GDM1 (cell line): ENCODE measurements at places on chromosomes 3 and 15.

GRCh38 chr3:150000641-150001040, 29.9 kb upstream of the PFN2 start:
- DNase-seq = no peak

- DNase-seq = no peak
These were observed 101.0 kb upstream of the NMNAT3 start for GRCh38 chr3:139778682-139779233.

DNA sequence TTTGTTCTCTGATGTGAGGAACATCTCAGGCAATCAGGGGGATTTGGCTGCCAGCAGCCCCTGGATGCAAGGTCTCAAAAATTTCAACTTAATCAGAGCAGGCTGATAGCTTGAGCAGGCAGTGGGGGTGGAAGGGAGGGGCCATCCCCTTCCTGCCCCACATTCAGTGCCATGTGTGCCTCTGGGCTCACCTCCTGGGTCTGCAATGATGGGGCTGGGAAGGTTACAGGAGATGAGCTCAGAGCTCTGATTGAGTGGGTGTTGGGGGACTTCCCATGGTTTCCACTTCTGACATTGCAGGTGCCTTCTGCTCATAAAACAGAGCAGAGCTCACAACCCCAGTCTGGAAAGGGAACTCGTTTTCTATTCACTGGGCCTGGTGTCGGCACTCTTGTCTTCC, 37.0 kb downstream of the PARP16 start:
- DNase-seq = no peak

- DNase-seq = no peak
These were observed 11.8 kb upstream of the SEC13 start for GRCh38 chr3:10332481-10333348.

- no peak for DNase-seq
These were observed 6.5 kb downstream of the ARHGEF3 start for GRCh38 chr3:56795097-56795828.

DNA sequence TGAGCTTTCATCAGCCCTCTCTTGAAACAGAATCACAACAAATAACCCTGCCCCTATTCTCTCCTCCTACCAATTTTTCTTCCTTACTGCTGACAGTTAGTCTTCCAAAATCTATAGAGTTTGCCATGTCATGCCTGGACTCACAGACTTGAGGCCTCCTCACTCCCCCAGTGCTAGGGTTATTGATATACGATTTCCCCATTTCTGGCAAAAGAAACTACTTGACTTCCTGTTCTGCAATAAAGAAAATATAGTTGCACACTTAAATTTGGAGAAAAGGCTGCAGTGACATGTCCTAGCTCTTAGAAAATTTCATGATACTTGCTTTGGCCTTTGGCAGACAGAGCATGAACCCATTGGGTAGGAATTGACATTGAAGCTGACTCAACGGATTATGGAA, 75.9 kb downstream of the CYP19A1 start:
- no peak for DNase-seq

- DNase-seq = no peak
These were observed 202.3 kb downstream of the CADPS start for GRCh38 chr3:62672988-62673313.

GRCh38 chr3:100003609-100004503, 110.4 kb downstream of the FILIP1L start:
- DNase-seq = no peak

DNA sequence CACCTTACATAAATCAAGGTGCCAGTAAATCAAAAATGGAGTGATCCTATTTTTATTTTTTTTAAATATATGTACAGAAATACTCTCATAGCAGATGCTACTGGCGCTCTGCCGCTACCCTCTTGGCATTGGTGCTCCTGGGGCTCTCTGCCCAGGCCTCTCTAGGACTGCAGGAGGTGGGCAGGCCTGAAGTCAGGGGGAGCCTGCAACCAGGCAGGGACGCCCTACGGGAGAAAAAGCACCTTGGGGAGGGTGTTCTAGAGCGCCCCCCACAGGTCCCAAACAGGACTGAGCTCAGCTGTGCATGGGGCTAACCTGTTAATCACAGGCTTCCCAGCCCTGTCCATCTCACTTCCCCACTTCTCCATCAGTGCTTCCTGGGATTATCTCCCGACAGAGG, 192.5 kb downstream of the SHQ1 start:
- DNase-seq = no peak

DNA sequence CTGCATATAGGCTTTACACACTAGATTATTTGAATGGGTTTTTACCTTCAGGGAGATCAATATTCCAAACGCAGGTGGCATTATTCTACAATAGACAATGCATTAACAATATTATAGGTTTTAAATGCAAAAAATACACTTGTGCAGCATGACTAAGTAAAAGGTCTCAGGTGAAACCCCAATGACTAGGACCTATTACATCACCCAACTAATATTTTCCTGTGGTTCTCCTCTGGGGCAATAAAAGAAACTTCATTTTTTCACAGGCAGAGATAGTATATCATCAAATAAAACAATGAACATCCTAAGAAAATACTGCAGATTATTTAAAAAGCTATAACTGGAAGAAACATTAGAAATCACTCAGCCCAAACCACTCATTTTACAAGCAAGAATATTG, 375.3 kb downstream of the ROBO1 start:
- no peak for DNase-seq

- no peak for DNase-seq
These were observed 219.5 kb downstream of the PLCH1 start for GRCh38 chr3:155525324-155525833.

DNA sequence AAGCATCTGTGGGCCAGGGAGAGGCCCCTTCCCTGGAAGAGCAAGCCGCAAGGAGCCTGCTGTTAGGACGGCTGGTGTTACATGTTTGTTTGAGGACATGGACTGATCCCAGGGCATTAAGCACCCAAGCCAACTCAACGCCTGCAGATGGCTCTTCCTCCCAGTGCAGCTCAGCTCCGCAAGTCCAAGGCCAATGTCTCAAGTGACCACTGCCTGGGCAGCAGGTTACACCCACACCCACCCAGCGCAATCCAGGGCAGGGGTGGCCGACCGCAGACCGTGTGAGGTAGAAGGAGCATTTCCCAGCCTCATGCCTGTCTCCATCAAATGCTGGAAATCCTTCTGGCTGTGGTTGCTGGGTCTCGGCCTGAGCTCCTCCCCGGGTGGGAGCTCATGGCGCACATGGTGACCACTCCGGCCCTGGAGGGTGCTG, 14.5 kb downstream of the GP5 start:
- DNase-seq = no peak

- DNase-seq = no peak
These were observed 226.1 kb downstream of the TLE3 start for GRCh38 chr15:69871511-69872134.

GRCh38 chr3:32102289-32102688, 4.1 kb upstream of the GPD1L start:
- no peak for DNase-seq

DNA sequence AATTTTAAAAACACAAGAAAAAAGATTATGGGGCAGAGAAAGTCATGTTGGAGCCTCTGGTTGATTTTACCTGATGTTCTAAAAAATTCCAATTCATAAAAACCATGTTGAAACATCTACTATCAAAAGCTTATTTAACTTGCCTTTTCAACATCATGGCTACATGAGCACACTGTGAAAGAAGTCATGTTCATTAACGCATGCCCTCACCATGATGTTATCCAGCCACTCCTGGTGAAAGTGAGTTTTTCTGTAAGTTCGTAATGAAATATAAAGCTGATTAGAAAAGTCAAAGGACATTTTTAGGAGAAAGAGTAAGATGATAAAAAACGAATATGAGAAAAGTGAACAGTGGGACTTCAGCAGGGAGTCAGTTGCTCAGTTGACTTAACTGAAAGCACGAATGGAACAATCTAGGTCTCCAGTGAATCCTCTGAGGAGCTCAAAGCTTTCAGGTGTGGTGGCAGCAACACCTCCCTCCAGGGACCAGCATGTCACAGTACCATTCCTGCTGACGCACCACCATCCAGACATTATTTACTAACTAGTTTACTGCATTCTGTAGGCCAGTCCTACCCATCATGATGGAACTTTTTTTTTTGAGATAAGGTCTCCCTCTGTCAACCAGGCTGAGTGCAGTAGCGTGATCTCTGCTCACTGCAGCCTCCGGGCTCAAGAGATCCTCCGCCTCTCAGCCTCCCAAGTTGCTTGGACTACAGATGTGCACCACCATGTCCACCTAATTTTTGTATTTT, 95.2 kb downstream of the MEIS2 start:
- no peak for DNase-seq

GRCh38 chr3:115279939-115280338, 132.9 kb upstream of the ZBTB20 start:
- no peak for DNase-seq

DNA sequence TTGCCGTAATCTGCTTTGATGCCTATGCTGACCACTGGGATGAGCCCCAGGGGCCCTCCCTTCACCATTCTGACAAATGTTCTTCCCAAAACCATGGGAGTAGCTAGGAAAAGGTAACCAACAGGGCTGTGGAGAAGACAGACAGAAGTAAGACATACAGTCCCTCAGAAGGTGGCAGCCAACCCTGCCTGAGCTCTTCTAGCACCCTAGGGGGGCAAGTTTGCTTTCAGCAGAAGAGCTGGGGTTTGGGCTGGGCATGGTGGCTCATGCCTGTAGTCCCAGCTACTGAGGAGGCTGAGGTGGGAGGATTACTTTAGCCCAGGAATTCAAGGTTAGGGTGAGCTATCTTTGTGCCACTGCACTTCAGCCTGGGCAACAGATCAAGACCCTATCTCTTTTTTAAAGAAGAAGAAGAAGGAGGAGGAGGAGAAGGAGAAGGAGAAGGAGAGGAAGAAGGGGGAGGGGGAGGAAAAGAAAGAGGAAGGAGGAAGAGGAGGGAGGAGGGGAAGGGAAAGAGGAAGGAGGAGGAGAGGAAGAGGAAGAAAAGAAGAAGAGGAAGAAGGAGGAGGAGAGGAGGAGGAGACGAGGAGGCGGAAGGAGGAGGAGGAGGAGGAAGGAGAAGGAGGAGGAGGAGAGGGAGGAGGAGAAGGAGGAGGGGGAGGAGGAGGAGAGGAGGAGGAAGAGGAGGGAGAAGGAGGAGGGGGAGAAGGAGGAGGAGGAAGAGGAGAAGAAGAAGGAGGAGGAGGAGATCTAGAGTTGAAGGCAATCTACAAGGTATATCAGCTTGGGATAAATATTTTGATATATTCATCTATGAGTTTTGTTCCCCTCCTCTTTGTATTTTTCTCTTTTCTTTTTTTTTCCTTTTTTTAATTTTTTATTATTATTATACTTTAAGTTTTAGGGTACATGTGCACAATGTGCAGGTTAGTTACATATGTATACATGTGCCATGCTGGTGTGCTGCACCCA, 44.9 kb upstream of the ABHD2 start:
- no peak for DNase-seq

GRCh38 chr3:86954747-86955146, 36.2 kb downstream of the VGLL3 start:
- no peak for DNase-seq

GRCh38 chr3:120645083-120645845, 36.8 kb downstream of the HGD start:
- no peak for DNase-seq

- no peak for DNase-seq
These were observed 215.9 kb downstream of the GBE1 start for GRCh38 chr3:81545572-81545971.

GRCh38 chr3:39505866-39506742, 38.6 kb downstream of the MOBP start:
- no peak for DNase-seq

DNA sequence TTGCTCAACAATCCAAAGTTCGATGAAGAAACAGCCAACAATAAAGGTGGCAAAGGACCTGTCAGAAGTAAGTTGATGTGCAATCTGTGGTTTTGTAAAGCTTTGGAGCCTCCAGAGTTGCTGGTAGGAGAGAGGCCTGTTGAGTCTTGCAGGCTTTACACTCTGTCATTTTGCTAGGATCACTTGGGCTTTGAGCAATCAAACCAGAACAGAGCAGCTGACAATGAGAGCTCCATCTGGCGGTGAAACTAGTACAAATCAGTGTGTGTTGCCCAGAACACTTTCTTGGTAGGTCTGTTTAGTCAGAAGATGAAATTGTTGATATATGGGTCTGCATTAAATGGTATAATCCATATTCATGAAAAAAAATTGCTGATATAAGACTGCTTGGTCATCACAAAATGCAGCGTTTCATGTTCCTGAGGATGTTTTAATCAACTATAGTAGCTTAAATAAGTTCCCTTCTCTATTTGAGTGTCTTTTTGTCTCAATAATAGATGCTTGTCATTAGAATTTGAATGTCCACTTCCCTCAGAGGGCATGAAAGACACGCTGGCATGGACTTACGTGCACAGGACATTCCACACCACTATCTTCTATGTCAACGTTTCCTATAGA, 25.7 kb downstream of the TMOD2 start:
- peak; percentile 58 for DNase-seq

- no peak for DNase-seq
These were observed 24.8 kb downstream of the FOXL2NB start for GRCh38 chr3:138971766-138972320.

DNA sequence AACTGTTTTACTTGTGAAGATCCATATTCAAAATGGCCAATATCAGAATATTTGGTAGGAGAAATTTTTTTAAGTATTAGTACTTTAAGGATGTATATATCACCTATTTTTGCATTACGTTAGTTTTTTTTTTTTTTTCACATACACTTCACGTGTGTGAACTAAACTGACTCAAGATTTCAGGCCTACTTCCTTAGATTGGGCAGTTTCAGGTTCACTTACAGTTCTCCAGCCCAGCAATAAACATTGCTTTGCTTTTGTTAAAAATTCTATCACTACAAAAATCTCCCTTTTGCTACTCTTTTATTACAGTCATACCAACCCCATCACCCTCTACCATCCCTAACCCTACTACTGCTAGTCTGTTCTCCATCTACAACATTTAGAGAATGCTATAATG, 183.6 kb downstream of the KCNH8 start:
- DNase-seq = no peak

- DNase-seq = peak; percentile 44
These were observed 38.8 kb upstream of the CLDN18 start for GRCh38 chr3:137970914-137971831.

- no peak for DNase-seq
These were observed 261.0 kb downstream of the MFSD1 start for GRCh38 chr3:159062734-159063410.

- no peak for DNase-seq
These were observed 301.8 kb upstream of the SEMA6D start for GRCh38 chr15:47415539-47415971.

GRCh38 chr15:92631721-92632120, 23.9 kb downstream of the FAM174B start:
- no peak for DNase-seq

DNA sequence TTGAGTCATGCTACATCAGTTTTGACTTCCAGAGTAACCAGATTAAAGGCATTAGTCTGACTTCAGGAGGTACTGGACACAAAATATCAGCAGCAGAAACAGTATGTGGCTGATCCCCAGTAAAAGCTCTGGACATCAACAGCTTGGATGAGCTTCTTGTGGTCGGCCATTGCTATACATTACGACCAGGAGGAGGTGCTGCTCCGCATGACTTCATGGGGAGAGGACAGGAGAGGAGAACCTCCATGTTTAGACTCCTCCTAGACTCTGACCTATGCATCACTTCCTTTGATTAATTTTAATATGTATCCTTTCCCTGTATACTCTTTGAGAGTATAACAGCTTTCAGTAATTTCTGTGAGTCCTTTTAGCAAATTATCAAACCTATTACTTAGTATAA, 285.6 kb upstream of the ARHGEF26 start:
- no peak for DNase-seq

- DNase-seq = no peak
These were observed 35.4 kb downstream of the PRR20G start for GRCh38 chr3:127252446-127252845.
